ENCODE measurements at places on chromosomes 1 and 21.
A peak's percentile ranks its signal among the peaks of the same experiment; 100 is the strongest.

DNA sequence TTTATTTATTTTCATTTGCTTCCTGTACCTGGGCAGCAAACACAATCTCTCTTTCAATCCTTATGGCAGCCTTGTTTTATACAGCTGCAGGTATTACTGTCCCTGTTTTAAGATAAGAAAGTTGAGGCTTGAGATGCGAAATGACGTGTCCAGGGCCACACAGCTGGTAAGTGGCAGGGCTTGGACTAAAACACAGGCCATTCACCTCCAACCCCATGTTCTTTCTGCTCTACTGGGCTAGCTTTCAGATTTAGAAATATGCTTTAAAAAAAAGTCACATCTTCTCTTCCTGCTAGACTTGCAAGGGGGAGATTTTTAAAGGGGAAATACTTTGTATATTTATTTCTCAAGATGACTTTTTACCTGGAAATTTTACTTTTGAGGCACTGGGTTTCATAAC is 62.8 kb downstream of the CNST start:
- no peak for DNase-seq

GRCh38 chr21:35840197-35840799 is 220.0 kb downstream of the SETD4 start:
- no peak for DNase-seq

- peak; percentile 59 for DNase-seq
Observed at GRCh38 chr1:22704440-22705067, 6.1 kb upstream of the EPHB2 start.

DNA sequence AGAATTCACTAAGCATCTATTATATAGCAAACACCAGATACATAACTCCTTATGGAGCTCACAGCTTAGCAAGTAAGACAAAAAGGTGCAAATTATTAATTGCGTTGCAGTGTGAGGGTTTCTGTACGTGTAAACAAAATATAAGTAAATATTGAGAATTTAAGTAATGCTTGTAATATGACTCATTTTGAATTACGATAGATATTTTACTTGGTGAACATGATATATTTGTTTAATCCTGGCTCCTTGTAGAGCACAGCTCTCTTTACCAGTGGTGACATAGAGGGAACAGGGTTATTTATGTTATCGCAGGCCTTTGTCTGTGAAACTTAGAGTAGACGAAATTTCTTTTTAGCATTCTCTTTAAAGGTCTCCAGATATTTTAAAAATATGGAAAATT is 36.4 kb downstream of the LYPLAL1 start:
- no peak for DNase-seq

GRCh38 chr1:21368515-21369289 is 71.2 kb upstream of the NBPF3 start:
- DNase-seq, result peak; percentile 67

- DNase-seq, result no peak
Observed at GRCh38 chr1:43207229-43207853, 35.2 kb downstream of the CFAP57 start.

Data from right kidney (tissue), 9 donors.